ENCODE measurements at places on chromosomes 5 and 9. TPM values are rescaled to one million over a fixed set of nuclear protein-coding genes. Genes with fewer than 3 reads are reported as not detected.

OXCT1 gene
- 41.8 TPM for total RNA-seq

NME5 gene
- total RNA-seq, result 1.1 TPM

DNA sequence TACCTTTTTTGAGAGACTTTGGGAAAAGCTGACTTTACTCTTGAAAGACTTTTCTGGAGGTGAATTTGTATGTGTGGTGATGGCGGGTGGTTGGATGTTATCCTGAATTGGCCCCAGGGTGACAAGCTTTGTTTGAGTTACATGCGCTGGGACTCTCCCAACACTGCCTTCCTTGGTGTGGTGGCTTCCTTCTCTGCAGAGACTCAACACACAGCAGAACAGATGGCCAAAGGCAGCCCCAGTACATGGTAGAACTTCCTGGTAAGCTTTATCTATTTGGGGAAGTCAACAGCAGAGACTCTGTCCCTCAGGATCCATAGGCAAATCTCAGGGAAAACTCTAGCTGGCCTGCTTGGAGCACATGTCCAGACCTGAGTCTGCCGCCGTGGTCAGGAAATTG is 18.1 kb downstream of the C1QTNF2 start:
- no peak for DNase-seq

GRCh38 chr9:14141699-14142098 is 172.2 kb downstream of the NFIB start:
- DNase-seq, result no peak

DNA sequence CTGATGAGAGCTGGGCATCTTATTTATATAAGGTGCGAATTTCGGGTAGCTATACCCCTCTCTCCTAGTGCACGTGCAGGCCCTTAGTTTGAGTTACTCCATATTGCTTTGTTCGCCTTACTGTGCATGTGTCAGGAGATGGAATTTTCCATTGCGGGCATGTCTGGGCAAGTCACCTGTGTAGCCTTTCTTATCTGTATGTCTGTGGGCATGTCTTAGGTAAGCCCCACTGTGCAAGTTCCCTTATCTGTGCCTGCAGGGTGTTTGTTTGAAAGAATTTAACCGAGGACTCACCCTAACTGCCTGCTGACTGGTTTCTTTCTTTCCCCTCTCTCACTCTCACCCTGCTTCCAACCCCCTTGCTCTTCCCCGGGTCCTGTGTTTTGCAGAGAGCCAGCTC is 140.7 kb upstream of the RANBP3L start:
- DNase-seq, result no peak

SLC45A2 gene
- total RNA-seq, result 0.13 TPM

- DNase-seq, result no peak
Observed at GRCh38 chr5:77200663-77201062, 9.8 kb upstream of the PDE8B start.

GRCh38 chr5:129912601-129913255 is 8.5 kb downstream of the CHSY3 start:
- no peak for DNase-seq

DNA sequence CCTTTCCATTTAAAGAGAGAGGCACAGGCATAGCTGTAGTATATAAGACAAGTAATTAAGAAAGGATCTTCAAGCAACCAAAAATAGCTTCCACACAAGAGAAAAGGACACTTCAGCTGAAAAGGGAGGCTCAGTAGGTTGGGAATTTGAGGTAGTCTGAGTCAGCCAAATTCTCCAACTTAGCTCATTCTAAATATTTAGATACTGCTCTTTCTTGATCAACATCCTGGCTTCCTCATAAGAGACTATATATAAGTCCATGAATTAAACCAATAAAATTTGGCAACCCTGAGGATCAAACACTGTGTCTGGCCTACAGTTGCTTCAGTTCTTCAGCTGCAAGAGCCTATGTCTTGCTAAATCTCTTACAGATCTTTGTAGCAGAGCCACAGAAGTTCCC is 17.8 kb downstream of the HINT1 start:
- DNase-seq, result no peak
